ENCODE measurements at places on chromosomes 1 and 21. TPM values are rescaled to one million over a fixed set of nuclear protein-coding genes. Genes with fewer than 3 reads are reported as not detected.

Gene TAGLN2
- total RNA-seq = 363 TPM

GRCh38 chr1:237258871-237259270, 216.9 kb downstream of the RYR2 start:
- H3K4me3 ChIP-seq = no peak overlapping the region
- no peaks in the 10 kb centered on the region for H3K36me3 ChIP-seq
- H3K27ac ChIP-seq = peak overlapping the region; percentile 49
- peak; percentile 12 for DNase-seq
- H3K27me3 ChIP-seq = no peaks in the 10 kb centered on the region

Gene CRYBG2
- not detected for total RNA-seq

Gene F5
- total RNA-seq = not detected

GRCh38 chr1:169443923-169444322, 16.6 kb upstream of the CCDC181 start:
- no peaks in the 10 kb centered on the region for H3K4me1 ChIP-seq
- H3K27ac ChIP-seq = no peak overlapping the region
- no peak overlapping the region for H3K4me3 ChIP-seq
- H3K36me3 ChIP-seq = no peaks in the 10 kb centered on the region

Gene F13B
- not detected for total RNA-seq

- no peaks in the 10 kb centered on the region for H3K4me1 ChIP-seq
- no peak overlapping the region for H3K27ac ChIP-seq
- no peaks in the 10 kb centered on the region for H3K36me3 ChIP-seq
Measured at GRCh38 chr21:35556536-35556935, 503.8 kb downstream of the SETD4 start.

DNA sequence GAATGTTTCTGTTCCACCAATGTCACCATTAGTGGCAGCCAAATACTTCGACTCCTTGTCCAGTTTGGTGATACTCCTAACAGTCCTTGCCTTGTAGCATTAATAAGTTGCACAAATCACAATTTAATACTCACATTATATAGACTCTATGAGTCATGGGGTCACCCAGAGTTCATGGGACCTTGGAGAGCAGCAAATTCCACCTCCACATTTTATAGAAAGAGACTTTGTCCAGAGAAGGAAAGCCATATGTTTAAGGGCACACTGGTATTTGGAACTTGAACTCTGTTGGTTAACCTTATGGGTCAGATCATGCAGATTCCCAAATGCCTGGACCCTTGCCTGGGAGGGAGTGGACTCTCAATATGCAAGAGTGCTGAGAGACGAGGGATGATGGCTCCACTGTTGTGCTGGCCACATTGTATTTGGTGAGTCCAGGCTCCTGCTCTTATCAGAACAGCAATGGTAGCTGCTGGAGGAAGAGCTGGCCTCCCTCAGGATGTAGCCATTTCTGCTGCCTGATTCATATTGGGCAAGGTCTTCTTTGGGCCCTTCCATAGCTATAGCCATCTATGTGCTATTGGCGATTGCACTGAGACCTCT, 30.6 kb downstream of the DNAJC6 start:
- no peaks in the 10 kb centered on the region for H3K4me1 ChIP-seq
- no peak for DNase-seq
- H3K4me3 ChIP-seq = no peak overlapping the region
- H3K36me3 ChIP-seq = no peaks in the 10 kb centered on the region
- no peaks in the 10 kb centered on the region for H3K27me3 ChIP-seq

Gene TSPAN2
- 10.9 TPM for total RNA-seq

Gene LDLRAD1
- not detected for total RNA-seq

Gene SH2D2A
- total RNA-seq = not detected

Gene CSMD2
- total RNA-seq = 10.9 TPM

Gene HAO2
- not detected for total RNA-seq

GRCh38 chr1:156262461-156263287, 14.8 kb upstream of the PAQR6 start:
- no peak for DNase-seq
- no peak overlapping the region for H3K4me3 ChIP-seq
- peaks cover 97% of the 10 kb centered on the region for H3K36me3 ChIP-seq
- no peak overlapping the region for H3K27ac ChIP-seq

- no peaks in the 10 kb centered on the region for H3K4me1 ChIP-seq
- H3K36me3 ChIP-seq = no peaks in the 10 kb centered on the region
- H3K4me3 ChIP-seq = no peak overlapping the region
- H3K27me3 ChIP-seq = no peaks in the 10 kb centered on the region
- H3K27ac ChIP-seq = no peak overlapping the region
Measured at GRCh38 chr1:89190017-89190416, 8.7 kb downstream of the GBP4 start.

DNA sequence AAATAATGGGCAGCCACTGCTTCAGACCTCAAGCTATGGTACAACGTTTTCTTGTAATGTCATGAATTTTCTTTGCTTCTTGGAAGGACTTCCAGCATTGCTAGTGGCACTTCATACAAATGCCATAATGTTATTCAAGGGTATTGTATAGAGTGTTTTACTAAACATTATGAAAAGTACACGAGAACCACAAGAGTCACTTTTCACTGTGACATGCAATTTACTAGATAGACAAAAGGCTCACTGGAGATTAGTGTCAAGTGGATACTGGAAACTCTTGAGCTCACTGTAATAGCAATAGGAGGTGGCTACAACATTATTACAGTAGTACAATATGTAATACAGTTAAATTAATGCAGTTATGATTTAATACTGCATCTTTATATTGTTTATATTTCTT, 5.3 kb upstream of the OLFM3 start:
- H3K4me3 ChIP-seq = no peak overlapping the region
- no peaks in the 10 kb centered on the region for H3K4me1 ChIP-seq
- no peaks in the 10 kb centered on the region for H3K27me3 ChIP-seq
- DNase-seq = no peak
- no peak overlapping the region for H3K27ac ChIP-seq

- H3K27ac ChIP-seq = no peak overlapping the region
- no peaks in the 10 kb centered on the region for H3K4me1 ChIP-seq
- H3K27me3 ChIP-seq = no peaks in the 10 kb centered on the region
Measured at GRCh38 chr1:179872558-179872957, 5.0 kb downstream of the TOR1AIP2 start.

Gene IGSF3
- total RNA-seq = 0.64 TPM

Gene SFN
- 17.8 TPM for total RNA-seq

GRCh38 chr1:208048904-208049303, 138.0 kb upstream of the CD34 start:
- peaks cover 59% of the 10 kb centered on the region for H3K36me3 ChIP-seq
- no peak overlapping the region for H3K4me3 ChIP-seq
- H3K4me1 ChIP-seq = peaks cover 22% of the 10 kb centered on the region
- no peak for DNase-seq

Gene CELA2B
- not detected for total RNA-seq

DNA sequence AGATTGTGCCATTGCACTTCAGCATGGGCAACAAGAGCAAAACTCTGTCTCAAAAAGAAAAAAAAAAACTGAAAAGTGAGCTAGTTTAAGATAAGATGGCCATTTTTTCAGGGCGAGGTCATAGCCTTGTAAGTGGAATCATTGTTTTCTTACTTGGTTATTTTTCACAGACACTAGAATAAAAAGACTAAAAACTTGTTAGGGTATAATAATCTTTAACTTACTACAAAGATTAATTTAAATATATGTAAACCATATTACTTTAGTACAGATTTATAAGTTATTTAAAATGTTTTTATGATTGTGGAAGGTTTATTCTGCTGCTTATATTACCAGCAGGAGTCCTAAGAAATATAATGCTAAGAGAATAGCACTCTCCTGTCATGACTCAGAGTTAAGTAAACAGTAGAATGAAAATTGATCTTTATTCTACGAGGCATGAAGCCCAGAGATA, 23.5 kb downstream of the ANGPTL1 start:
- no peak overlapping the region for H3K27ac ChIP-seq
- H3K36me3 ChIP-seq = no peaks in the 10 kb centered on the region
- H3K4me3 ChIP-seq = no peak overlapping the region
- H3K27me3 ChIP-seq = no peaks in the 10 kb centered on the region
- no peaks in the 10 kb centered on the region for H3K4me1 ChIP-seq

DNA sequence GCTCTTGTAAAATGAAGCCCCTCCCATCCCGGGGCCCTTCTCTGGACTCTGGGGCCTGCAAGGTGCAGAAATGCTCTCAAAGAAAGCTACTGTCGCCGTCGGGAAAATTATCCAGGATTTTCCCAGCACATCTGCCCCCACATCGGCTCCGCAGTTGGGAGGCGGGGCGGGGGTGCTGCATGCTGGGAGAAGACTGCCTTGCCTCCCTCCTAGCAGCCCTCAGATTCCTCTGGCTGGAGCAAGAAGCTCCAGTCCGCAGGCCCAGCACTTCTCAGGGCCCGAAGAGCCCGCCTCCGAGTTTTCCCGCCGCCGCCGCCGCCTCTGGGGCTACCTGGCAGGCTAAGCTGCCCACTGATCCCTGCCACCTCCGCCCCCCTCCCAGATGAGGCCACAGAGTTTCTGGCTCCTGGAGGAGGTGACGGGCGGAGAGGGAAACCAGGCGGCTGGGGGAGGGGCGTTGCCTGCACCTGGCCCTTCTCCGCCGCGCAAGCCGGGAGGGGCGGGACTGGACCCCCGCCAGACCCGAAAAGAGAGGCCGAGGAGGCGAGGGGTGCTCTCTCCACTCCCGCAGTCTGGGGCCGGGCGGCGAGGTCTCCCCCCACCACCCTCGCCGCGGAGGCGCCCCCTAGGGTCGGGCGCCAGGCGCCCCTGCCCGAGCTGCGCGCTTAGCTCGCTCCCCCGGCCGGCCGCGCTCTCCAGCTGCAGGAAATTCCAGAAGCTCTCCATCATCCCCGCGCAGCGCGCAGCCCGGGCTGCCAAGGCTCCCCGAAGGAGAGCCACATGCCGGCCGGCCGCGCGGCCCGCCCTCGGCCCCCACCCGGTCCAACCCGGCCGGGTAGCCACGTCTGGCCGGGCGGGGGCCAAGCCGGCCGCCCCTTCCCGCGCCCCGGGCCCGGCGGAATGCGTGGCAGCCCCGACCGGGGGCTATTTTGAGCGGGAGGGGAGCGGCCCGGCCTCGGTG, 28.8 kb downstream of the AHDC1 start:
- H3K27ac ChIP-seq = peak overlapping the region; percentile 93
- no peaks in the 10 kb centered on the region for H3K36me3 ChIP-seq
- H3K4me3 ChIP-seq = peak overlapping the region; percentile 64
- H3K27me3 ChIP-seq = no peaks in the 10 kb centered on the region

GRCh38 chr1:41975850-41976569, 57.3 kb upstream of the HIVEP3 start:
- no peak overlapping the region for H3K27ac ChIP-seq
- no peaks in the 10 kb centered on the region for H3K4me1 ChIP-seq
- no peak overlapping the region for H3K4me3 ChIP-seq
- DNase-seq = no peak
- H3K36me3 ChIP-seq = no peaks in the 10 kb centered on the region
- H3K27me3 ChIP-seq = no peaks in the 10 kb centered on the region

DNA sequence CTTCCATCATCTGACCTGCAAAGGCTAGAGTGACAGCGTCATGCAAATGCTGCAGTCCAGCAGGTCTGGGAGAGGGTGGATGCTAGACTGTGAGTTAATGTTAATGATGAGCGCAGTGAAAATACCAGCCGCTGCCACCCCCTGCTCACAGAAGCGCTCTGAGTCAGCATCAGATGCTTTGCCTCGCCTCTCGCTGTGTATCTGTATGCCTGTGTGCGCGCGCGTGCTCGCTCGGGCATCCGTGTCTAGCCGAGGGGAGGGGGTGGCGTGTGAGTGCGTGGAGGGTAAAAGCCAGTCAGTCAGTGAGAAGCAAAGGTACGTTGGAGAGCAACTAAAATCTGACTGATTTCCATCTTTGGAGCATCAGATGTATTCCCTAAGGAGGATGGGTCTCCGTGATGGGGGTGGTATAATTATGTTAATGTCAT, 858.7 kb downstream of the USP25 start:
- H3K4me3 ChIP-seq = peak overlapping the region; percentile 51
- peak; percentile 20 for DNase-seq
- H3K4me1 ChIP-seq = no peaks in the 10 kb centered on the region
- H3K27me3 ChIP-seq = no peaks in the 10 kb centered on the region
- peak overlapping the region; percentile 73 for H3K27ac ChIP-seq

Gene BGLAP
- 19.1 TPM for total RNA-seq

- no peak overlapping the region for H3K4me3 ChIP-seq
- no peak overlapping the region for H3K27ac ChIP-seq
- H3K4me1 ChIP-seq = peaks cover 11% of the 10 kb centered on the region
- no peak for DNase-seq
Measured at GRCh38 chr1:179095924-179096323, 14.1 kb downstream of the TOR3A start.

DNA sequence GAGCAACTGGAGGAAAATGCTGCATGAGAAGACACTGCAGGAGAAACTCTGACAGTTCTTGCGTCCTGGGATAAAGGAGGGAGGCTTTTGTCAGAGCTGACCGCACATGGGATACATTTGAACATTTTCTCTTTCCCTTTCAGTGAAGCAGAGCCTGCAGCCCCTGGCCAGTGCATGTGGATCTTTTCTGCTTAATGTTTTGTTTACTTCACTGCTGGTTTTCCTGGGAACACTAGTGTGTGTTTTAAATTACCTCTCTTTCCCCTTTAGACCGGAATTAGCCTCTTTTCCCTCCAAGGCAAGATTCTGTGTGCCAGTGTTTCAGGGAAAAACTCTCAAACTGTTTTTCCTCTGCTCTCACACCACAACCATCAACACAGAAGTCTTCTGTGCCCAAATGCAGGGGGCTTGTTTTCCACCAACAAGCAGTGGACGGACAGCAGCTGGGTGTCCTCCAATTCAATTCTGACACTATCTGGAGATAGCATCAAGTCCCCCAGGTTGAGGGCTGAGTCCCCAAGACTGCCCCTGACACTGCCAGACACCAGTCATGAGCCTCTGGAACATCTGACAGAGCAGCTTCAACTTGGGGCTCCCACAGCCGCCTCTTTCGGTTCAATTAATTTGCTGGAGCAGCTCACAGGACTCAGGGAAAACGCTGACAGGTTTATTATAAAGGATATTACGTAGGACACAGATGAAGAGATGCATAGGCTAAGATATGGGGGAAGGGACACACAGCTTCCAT, 136.2 kb downstream of the RHOU start:
- no peak overlapping the region for H3K27ac ChIP-seq
- no peaks in the 10 kb centered on the region for H3K4me1 ChIP-seq
- H3K4me3 ChIP-seq = no peak overlapping the region
- H3K27me3 ChIP-seq = no peaks in the 10 kb centered on the region
- H3K36me3 ChIP-seq = no peaks in the 10 kb centered on the region
- no peak for DNase-seq

DNA sequence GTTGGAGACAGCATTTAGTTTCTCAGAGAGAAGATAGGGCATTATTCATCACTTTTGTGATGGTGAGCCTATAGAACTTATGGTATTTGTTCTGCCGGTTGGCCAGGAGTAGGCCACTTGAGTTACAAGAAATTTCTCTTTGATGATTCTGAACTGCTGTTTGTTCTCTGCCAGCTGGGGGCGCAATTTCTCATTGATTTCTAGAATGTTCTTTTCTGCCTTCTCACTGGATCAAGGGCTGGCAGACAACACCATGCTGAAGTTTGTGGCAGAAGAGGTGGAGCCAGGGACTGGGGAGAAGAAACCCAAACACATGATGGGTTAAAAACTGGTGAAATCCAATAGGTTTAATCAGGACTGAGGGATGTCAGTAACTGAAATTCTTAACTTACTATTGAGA, 360.6 kb downstream of the FAM72C start:
- no peaks in the 10 kb centered on the region for H3K36me3 ChIP-seq
- H3K27me3 ChIP-seq = no peaks in the 10 kb centered on the region
- H3K4me1 ChIP-seq = no peaks in the 10 kb centered on the region
